SJCRH30 (cell line): ENCODE measurements at places on chromosomes 5 and 9.

GRCh38 chr5:76927961-76928360 is 24.9 kb upstream of the CRHBP start:
- DNase-seq: no peak

DNA sequence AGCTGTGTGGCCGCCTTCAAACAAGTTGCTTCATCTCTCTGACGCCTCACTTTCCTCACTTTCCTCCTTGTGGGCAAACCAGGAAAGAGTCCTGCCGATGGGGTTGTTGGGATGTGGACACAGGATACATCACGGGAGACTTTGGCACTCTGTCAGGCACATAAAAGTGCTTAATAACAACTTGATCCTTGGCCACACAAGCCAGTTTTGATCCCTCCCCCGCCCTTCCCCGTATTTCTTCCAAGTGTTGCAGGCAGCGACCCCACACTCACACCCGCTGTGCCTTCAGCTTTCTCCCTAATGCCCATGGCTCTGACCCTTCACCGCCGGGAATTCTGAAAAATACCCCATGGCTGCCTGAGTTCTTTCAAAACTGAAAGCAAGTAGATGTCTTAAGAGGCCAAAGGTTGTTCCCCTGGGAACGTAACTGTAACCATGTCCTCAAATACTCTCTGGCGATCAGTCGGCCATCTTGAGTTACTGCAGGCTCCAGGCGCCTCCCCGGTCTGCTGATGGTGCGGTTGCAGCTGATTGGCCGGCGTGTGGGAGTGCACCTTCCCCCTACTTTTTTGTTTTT is 59.8 kb downstream of the ARHGEF37 start:
- peak; percentile 44 for DNase-seq

- no peak for DNase-seq
Measured at GRCh38 chr9:108521063-108521590, 334.7 kb downstream of the ACTL7B start.

DNA sequence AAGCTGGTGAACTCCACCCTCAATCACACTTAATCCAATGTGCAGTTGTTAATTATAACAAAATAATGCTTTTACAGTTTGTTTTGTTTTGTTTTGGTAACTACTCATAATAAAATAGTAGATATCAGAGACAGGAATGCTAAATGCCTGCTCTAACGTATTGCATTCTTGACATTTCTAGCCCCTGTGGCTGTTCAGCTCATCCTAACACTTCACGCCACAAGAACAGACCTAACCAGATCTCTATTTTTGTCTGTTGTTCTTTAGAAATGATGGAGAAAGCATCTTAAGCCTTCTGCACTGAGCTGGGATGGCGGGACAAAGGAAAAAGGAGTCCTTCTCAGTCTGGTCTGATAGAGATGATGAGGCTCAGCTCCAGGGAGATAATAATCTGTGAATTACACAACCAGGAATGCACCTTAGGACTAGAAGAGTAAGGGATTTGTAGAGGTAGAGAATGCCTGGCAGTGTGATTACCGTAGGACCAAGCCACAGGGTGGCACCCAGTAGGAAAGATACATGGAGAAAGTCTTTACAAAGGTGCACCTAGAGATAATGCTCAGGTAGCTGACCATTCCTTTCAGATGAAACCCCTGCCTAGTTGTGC is 628.8 kb downstream of the PDE4D start:
- no peak for DNase-seq

DNA sequence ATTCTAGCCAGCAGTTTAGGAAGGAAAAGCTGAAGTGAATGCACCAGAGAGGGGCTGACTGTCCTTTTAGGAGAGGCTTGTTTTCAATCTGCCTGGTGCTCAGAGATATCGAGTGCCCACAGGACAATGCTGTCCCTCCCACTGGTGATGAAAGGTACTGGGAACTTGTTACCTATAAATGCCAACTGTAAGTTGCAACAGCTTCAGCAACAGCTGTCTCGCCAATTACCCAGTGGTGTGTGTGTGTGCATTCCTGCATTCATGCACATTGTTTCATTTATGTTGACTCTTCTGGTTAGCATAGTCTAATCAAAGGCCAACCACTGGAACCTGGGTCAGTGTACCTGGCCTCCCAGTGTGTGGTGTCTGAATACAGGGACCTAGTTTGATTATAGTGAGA is 161.1 kb downstream of the CSNK1G3 start:
- peak; percentile 73 for DNase-seq

DNA sequence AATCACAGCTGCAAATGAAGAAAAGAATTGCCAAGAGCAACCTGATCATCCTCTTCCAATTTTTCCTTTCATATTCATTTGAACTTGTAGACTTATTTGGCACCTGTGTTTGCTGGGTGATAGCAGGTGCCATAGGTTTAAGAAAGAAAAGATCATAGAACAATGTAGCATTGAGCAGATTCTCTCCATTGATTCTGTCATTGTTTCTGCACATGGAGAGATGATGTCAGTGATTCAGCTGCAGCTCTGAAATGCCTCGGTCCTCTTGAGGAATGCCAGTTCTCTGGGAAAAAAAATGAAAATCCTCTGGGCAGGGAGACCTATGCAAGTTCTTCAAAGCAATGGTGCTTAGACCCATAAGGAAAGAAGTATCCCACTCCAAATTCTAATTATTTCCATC is 418.1 kb upstream of the KLF4 start:
- no peak for DNase-seq

DNA sequence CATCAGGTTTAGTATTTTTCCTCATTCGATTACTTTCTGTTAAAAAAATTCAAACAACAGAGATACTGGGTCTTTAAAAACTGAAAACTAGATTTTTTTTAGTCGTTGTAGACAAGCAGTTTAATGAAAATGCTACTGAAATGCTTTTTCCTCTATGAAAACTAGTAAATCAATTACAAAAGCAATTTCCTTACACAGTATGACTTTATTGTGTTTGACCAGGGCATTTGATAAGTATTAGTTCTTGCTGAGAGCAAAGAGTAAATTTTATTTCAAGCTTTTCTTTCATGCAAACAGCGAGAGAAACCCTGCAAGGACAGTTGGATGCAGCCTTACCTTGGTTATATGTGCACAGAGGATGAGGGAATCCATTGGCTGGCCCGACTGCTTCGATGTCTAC is 308.5 kb downstream of the MAT2B start:
- no peak for DNase-seq

- DNase-seq: no peak
Measured at GRCh38 chr5:175252234-175252805, 191.7 kb downstream of the DRD1 start.

DNA sequence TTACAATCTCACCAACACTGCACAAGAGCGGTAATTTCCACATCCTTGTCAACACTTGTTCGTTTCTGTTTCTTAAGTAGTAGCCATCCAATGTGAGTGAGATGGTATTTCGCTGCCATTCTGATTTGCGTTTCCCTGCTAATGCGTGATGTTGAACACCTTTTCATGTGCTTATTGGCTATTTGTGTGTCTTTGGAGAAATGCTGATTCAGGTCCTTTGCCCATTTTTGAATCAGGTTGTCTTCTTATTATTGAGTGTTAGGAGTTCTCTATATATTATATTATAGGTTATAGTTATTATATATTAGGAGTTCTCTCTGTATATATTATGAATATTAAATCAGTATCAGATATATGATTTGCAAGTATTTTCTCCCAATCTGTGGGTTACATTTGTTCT is 59.9 kb upstream of the IRX4 start:
- DNase-seq: no peak

DNA sequence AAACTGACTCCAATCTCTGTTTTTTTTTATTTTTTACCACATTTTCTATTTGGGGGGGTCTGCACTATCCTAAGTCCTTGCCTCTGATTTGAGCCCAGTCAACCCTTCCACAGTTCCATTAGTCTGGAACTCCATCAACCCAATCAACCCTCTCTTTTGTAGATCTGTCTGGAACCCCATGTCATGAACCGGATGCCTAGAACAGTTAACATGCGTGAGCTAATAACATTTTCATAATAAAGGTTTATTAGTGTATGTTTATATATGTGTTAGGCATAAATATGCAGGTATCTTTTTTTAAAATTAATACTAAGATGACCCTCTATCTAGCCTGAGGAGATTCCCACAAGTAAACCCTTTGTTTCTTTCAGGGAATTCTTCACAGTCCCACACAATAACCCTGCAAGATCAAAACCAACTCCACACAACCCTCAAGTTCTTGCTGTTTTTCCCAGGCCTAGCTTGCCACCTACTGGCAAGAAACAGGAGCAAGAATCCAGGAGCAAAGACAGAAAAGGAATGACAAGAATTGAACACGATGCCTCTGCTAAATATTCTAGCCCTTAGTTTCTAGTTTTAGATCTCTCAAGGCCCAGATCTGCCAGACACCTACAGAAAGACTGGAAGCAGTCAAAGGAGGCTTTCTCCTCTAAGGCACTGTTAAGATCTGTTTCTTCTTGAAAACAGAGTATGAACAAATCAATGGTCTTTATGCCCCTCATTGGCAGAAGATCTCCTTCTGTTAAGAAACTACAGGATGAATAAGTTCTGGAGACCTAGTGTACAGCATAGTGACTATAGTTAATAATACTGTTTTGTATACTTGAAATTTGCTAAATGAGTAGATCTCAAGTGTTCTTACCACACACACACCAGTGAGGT is 100.4 kb downstream of the TRIM36 start:
- peak; percentile 63 for DNase-seq

GRCh38 chr5:139783436-139783965 is 12.1 kb upstream of the PSD2 start:
- no peak for DNase-seq

GRCh38 chr5:53063176-53063575 is 46.4 kb downstream of the MOCS2 start:
- DNase-seq: no peak

DNA sequence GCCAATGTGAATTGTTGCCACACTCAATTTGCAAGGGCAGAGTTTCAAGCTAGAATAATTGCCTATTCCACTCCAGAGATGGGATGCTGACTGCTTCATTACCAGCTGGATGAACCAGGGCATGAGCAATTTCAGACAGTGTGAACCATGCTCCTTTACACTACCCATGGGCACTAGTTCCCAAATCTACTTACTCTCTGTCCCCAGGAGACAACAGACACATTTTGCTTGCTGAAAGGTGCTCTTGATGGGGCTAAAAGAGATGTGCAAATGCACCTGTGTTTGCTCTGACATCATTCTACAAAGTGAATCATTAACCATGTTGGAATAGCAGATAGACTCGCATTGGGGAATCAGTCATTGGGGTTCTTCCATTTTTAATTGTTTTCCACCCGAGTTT is 522.3 kb upstream of the NUDT12 start:
- no peak for DNase-seq

DNA sequence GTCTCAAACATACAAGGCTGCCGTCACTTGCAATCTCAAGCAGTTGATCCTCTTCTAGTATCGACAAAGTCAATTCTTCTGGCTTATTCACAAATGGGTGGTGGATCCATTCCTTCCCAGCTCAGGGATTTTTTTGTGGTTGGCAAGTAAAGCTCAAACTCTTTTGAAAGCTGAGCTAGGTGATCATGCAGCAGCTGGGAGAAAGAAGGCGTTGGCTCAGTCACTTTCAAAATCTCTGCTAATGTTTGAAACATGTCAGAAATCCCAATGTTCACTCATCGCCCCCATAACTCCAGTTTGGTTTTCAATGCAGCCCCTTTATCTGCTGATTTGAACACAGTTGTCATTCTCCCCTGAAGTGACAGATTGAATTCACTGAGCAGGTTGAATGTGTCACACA is 4.0 kb upstream of the HNRNPA0 start:
- no peak for DNase-seq

- DNase-seq: no peak
Measured at GRCh38 chr9:5900622-5901021, 9.9 kb downstream of the MLANA start.

GRCh38 chr5:109005297-109006009 is 257.8 kb downstream of the FER start:
- DNase-seq: no peak

GRCh38 chr5:52743529-52743928 is 44.2 kb upstream of the ITGA1 start:
- DNase-seq: no peak

DNA sequence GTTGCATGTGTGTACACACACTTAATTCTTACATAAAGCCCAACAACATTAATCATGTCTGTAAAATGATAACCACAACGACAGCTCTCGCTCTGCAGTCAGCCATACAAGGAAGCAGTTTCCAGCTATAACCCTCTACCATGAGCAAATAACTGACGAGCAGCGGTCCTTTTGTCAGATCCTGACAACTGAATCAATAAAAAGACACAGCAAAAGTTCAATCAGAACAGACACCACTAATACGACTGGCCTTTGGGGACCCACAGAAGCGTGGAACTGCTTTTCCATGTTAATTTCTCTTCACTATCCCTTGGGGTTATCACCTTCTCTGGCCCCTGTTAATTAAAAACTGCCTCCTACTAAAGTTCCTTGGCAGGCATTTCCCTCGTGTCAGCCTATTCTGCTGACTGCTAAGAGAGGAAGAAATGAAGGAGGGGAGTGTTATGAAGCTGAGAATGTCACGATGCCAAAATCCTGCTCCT is 722.8 kb upstream of the GRAMD2B start:
- DNase-seq: peak; percentile 78

- DNase-seq: no peak
Measured at GRCh38 chr5:126869005-126869451, 92.1 kb downstream of the LMNB1 start.

DNA sequence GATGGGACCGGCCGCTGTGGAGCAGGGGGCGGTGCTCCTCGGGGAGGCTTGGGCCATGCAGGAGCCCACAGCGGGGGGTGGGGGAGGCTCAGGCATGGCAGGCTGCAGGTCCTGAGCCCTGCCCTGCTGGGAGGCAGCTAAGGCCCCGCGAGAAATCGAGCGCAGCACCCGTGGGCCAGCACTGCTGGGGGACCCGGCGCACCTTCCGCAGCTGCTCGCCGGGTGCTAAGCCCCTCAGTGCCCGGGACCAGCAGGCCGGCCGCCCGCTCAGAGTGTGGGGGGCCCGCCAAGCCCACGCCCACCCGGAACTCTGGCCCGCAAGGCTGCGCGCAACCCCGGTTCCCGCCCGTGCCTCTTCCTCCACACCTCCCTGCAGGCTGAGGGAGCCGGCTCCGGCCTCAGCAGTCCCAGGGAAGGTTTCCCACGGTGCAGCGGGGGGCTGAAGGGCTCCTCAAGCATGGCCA is 131.5 kb downstream of the SNX18 start:
- DNase-seq: no peak
